ENCODE measurements at places on chromosomes 2 and 18.
A peak's percentile ranks its signal among the peaks of the same experiment; 100 is the strongest.

GRCh38 chr2:43822839-43823238 lies 15.8 kb downstream of the ABCG5 start:
- DNase-seq: no peak

GRCh38 chr2:147325990-147326389 lies 518.8 kb upstream of the ACVR2A start:
- no peak for DNase-seq

GRCh38 chr2:180730976-180731375 lies 249.4 kb upstream of the UBE2E3 start:
- no peak for DNase-seq

DNA sequence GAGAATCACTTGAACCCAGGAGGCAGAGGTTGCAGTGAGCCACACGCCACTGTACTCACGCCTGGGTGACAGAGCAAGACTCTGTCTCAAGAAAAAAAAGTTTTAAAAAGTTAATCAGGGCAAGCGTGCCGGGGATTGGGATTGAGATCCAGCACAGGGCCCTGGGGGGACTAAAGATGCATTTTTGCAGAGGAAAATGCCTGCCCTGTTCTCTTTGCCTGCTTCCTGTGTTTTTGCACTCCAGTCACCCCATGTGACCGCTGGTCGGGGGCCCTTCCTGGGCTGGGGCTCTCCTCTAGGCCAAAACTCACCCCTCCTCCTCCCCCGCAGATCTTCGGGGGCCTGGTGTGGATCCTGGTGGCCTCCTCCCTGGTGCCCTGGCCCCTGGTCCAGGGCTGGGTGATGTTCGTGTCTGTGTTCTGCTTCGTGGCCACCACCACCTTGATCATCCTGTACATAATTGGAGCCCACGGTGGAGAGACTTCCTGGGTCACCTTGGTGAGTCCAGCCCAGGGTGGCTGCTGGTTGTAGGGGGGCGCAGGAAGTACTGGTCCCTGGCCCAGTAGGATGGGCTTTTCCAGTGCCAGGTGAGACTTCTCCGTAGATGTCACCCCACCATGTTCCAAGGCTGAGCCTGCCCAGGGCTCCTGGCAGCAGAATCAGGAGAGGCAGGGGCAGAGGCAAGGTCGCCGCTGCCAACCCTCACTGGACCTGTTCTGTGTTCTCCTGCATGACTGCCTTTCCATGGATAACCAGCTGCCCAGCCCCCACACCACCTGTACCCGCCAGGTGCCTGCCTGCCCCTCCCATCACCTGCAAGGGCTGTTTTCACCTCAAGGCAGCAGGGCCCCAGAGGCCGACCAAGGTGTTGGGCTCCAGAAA lies 22.4 kb downstream of the MAL start:
- DNase-seq: no peak

- no peak for DNase-seq
Observed at GRCh38 chr2:127685410-127686080, 10.2 kb upstream of the LIMS2 start.

- DNase-seq: no peak
Observed at GRCh38 chr18:392928-393573, 107.5 kb downstream of the COLEC12 start.

DNA sequence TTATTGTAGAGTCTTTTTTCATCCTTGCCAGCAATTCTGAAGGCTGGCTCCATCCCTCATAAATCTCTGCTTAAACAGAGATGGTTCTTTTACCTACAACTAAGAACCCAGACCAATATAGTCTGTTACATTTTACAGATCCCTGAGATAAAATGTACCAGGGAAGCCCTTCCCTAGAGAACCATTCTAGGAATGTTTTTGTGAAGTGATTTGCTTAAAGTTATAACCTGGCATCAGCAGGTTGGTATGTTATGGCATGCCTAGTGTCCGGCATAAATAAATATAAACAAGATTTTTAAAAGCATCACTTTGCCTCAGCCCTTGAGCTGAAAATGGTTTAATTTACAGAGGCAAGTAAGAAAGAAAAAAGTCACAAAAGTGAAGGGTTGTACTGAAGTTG lies 18.5 kb upstream of the NPAS2 start:
- no peak for DNase-seq

GRCh38 chr18:6781796-6782195 lies 52.3 kb downstream of the ARHGAP28 start:
- no peak for DNase-seq

DNA sequence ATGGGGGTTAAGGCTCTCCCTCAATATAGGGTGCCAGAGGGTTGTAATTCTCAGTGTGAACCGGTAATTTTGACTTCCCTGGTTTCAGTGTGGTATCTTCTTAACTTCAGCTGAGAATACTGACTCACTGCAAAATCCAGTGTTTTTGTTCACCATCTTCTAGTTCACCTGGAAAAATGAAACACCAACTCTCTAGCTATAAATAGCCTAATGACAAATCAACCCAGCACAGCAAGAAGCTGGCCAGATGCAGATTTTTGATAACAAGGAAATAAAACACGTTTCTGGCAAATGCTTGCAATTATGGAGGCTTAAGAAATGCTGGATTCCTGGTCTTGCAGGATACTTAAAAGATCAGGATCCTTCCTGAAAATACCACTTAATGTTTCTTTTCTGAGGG lies 192.3 kb downstream of the CLIP4 start:
- DNase-seq: no peak

GRCh38 chr2:112187805-112188596 lies 49.8 kb downstream of the FBLN7 start:
- DNase-seq: peak; percentile 82

DNA sequence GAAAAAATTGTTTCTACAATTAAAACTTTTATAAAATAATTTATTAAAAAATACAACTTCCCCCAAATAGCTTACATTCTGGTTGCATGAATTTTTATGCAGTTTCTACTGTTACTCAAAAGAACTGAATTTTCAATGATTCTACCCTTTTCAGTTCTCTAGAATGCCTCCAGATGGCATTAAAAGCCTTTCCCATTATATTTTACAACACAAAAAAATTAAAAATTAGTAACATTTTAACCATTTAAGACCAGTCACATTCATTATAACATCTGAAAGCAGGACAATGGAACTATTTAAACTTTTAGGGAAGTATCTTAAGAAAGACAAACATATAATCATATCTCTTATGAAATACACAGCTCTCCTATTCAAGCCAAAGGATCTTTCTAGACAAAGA lies 236.0 kb upstream of the REV1 start:
- DNase-seq: no peak
